ENCODE measurements at places on chromosomes 6 and 20. TPM values are rescaled to one million over a fixed set of nuclear protein-coding genes. Genes with fewer than 3 reads are reported as not detected.

GRCh38 chr20:55160996-55161395 lies 685.6 kb downstream of the DOK5 start:
- DNase-seq = no peak

DNA sequence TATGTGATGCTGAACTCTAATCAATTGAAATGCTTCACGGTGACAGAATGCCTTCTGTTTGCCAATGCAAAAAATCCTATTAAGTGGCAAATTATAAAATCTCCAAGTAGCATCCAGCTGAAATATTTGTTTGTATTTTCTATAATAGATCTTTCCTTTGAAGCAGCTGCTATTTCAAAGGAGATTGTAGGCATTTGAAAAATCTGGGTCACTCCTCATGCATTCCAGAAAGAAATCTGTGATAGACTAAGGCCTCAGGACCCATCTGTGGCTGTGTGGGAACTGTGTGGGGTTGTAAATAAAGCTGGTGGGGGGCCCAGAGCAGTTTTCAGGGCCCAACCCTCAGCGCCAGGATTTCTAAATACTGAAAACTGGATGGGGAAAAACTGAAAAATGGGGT lies 216.9 kb upstream of the ARG1 start:
- no peak for DNase-seq

GRCh38 chr6:168413018-168413720 lies 27.8 kb upstream of the SMOC2 start:
- no peak for DNase-seq

GRCh38 chr6:48817333-48818051 lies 645.6 kb downstream of the MMUT start:
- DNase-seq = no peak

GRCh38 chr6:118641042-118641441 lies 10.3 kb downstream of the CEP85L start:
- DNase-seq = no peak

DNA sequence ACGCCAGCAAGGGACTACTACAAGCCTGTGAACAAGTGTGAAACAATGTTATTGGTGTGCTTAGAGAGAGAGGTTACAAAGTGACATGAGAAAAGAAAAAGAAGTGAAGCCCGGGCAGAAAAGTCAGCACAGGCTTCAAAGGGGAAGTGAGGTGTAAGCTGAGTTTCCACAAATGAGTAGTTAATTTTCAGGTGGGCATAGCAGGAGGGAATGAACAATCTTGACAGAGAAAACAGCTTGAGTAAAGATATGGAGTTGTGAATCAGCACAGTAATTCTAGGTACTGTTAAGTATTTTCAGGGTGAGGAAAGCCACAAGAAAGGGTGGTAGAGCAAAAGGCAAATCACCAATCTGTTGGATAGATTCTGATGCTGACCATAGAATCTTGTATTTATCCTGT lies 4.3 kb downstream of the KCNQ5 start:
- no peak for DNase-seq

- no peak for DNase-seq
These were observed 65.0 kb downstream of the EPM2A start for GRCh38 chr6:145670311-145670710.

DNA sequence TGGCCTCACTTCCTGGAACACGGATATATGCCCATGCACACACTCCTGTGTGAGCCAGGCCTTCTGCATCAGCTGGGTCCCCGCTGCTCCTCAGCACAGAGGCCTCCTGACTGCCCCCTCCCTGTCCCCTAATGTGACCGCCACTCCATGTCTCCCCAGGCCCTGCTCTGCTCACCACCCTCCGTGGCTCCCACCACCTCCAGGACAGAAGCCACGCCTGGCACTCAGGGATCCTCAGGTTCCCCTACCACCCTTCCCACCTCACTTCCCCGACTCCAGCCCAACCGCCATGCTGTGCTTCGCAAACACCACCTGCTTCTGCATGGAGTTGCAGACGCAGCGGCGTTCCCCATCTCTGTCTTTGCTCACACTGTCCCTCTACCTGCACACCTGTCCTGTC lies 4.3 kb upstream of the SRC start:
- no peak for DNase-seq

Gene RIMS4
- total RNA-seq = 0.08 TPM

Gene MAS1
- total RNA-seq = not detected

Gene CDYL
- 40.5 TPM for total RNA-seq

Gene L3MBTL1
- 4.3 TPM for total RNA-seq

Gene RAET1E
- total RNA-seq = not detected
